ENCODE measurements at places on chromosomes 5 and 9.

- no peak for DNase-seq
Measured at GRCh38 chr9:110919609-110920008, 118.7 kb downstream of the LPAR1 start.

DNA sequence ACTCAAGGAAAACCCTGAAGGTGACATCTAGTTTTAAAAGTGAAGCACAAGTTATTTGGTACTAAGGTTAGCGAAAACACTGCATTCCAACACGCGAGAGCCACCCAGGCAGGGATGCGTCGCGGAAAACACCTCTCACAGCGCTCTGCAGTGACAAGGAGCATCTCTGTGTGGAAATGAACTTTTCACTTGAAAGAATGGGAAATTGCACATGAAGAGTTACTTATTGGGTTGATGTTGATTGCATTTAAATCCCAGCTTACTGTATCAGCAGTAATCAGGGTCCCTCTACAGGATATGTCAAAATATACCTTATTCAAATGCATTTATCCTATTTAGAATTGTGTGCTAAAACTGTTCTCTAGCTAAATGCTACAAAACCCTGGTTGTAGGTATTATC is 144.4 kb downstream of the BNC2 start:
- no peak for DNase-seq

DNA sequence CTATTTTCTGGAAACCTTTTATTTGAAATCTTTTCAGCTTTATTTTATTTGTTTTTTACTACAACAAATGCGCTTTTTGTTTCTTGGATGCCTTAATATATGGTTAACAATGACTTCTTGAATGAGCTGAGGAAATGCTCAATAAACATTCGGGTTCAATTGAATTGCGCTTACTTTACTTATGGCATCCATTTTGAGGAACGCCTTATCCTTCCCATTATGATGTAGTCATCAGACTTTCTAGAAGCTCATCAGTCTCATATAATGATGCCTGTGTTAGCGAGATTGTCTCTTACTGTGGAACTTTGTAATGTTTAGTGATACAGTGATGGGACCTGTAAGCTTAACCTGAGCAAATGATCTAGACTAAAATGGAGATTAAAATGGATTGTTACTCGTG is 916 bp downstream of the SHLD3 start:
- no peak for DNase-seq

- no peak for DNase-seq
Measured at GRCh38 chr5:83632874-83633273, 87.8 kb downstream of the HAPLN1 start.

DNA sequence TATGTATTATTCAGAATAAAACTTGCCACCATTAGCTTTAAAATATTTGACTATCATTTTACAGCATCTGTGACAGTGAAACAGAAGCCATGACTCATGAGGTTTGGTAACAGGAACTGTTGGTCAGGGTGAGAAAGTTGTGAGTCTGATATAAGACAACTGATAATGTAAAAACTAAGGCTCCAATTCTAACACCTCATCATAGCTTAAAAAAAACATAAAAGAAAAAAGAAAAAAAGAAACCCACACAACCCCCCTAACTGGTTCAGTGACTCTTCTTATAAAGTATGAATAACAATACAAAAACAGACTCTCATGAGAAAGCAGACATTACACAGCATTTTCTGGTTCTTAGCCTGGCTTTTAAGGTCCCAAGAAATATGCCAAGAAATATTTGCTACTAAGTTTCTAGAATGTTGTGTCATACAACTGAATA is 85.8 kb downstream of the MRPS27 start:
- DNase-seq = no peak
